ENCODE measurements at places on chromosomes 1 and 21.

DNA sequence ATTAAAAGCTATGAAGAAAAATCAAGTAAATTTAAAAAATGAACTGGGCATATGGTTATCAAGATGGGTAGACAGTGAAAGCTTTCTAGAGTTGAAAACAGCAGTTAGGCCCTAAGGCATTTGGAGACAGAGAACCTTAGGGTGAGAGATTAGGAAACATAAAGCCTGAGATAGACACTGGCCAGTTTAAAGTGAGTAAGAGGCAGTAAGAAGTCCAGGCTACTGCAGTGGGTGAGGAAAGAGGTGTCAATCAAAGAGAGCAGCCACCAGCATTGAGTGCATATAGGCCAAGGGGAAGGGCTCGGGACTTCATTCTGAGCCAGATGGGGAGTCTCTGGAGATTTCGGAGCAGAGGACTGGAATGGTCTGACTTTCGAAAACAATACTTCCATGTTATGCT is 1360.5 kb upstream of the ADGRL4 start:
- DNase-seq: no peak

DNA sequence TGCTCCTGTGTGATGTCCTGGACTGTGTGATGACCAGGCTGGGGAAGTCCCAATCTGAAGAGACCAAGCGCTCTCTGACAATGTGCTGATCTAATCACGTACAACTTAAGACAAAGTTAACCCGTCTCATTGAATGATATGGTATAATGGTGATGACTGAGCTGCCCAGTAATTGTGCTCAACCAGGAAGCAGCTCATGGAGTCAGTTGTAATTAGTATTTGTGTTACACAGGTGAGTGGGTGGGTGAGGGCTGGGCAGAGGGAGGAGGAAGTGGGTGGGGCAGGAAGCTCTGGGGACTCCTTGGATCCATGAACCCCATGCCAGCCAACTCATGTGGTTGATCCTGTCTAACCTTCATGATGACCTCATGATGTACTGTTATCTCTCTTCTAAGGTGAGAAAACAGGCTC is 8.7 kb upstream of the ECE1 start:
- DNase-seq: no peak

- DNase-seq: peak; percentile 72
Observed at GRCh38 chr1:235417086-235417697, 50.0 kb downstream of the TBCE start.

- DNase-seq: no peak
Observed at GRCh38 chr1:197620714-197621163, 154.5 kb downstream of the DENND1B start.

DNA sequence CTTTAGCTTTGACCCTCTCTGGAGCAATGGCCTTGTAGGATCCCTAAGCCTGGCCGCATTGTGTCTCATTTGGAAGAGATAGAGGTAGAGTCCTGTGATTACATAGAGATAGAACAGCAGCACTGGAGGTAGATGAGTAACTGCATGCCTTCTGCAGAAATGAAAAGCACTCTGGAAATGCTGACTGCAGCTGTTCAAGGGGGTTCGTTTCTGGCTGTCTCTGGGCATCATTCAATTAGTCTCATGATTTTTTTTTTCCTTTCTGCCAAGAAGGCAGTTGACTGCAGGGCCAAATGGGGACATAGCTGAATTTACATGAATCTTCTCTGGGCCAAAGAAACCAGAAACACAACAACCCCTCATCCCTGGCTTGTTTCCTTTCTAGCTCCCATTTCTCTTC is 28.1 kb upstream of the SNX27 start:
- no peak for DNase-seq

GRCh38 chr21:29376556-29376955 is 77.8 kb downstream of the BACH1 start:
- DNase-seq: peak; percentile 66

DNA sequence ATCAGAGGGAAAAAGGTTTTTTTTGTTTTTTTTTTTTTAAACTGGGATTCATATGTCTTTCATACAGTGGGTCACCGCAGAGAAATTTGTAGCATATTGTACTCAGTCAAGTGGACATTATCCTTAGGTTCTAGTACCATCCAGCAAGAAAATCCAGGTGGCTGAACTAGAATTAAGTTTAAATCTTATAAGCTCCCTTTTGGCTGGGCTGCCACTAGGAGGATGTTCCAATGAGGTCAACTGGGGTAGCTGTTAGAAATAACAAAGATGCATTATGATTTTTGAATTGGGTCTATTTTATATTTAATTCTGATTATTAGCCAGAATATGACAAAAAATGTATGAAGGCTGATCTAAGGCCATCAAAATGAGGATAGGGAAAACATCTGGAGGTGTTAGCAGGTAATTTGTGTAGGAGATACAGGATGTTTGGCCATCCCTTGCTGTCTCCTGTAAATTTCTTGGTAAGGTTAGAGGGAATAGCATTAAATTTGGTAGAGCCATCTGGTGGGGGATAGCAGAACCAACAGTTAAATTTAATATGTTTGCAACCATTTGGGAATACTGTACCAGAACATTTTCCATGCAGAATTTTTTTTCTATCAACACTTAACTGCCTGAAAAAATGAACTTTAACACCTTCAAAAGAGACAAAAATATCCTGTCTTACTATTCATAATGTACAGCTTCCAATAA is 568.5 kb upstream of the B3GALT2 start:
- DNase-seq: no peak

- DNase-seq: no peak
Observed at GRCh38 chr1:112800289-112800688, 85.2 kb upstream of the PPM1J start.

DNA sequence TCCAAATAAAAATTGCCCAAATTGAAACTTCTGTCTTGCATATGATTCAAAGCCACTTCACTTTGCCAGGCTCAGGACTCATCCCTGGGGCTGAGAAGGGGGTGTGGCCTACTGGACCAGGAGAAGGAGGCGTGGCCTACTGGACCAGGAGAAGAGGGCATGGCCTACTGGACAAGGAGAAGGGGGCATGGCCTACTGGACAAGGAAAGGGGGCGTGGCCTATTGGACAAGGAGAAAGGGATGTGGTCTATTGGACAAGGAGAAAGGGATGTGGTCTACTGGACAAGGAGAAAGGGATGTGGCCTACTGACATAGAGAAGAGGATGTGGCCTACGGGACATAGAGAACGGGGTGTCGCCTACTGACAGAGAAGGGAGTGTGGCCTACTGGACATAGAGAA is 405.3 kb downstream of the RRAGC start:
- DNase-seq: no peak

GRCh38 chr1:37288900-37289299 is 185.5 kb upstream of the ZC3H12A start:
- DNase-seq: no peak

GRCh38 chr1:2555634-2556276 is 416 bp upstream of the TNFRSF14 start:
- peak; percentile 74 for DNase-seq
